Activated CD8-positive, alpha-beta memory T cell treated with anti-CD3 and anti-CD28 coated beads, Interleukin-2, amount 10 ng/mL, durations not matched to agents 7 days and 5 days (primary cell): ENCODE measurements at places on chromosomes 11 and 22. TPM values are rescaled to one million over a fixed set of nuclear protein-coding genes. Genes with fewer than 3 reads are reported as not detected.
A peak's percentile ranks its signal among the peaks of the same experiment; 100 is the strongest.

DNA sequence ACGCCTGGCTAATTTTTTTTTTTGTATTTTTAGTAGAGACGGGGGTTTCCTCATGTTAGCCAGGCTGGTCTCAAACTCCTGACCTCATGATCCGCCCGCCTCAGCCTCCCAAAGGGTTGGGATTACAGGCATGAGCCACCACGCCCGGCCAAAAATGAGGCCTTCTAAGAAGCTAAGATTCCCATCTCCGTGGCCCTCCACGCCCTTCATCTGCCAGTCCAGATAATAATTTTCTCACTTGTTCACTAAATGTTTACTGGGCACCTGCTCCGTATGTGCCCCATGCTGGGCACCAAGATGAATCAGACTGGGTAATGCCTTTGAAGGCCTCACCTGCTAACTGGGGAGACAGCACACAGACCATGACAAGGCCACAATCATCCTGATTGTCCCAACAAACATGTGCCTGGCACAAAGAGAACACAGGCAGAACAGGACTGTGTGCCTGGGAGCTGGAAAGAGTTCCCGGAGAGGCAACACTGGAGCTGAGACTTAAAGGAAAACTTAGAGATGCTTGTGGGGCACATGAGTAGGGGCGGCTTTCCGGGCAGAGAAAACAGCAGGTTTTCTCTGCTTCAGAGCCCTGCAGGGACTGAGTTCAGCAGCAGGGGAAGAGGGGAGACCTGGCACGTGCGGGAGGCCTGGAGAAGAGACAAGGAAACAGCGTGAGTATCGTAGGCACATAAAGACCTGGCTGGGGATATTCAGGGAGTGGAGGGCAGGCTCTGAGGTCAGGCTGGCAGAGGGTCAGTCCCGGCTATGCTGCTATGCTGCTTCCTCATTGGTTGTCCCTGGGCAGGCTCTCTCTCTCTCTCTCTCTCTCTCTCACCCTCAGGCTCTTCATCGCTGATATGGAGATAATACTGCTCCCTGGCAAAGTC is 2.4 kb downstream of the KIAA0930 start:
- no peak overlapping the region for H3K27ac ChIP-seq
- H3K4me1 ChIP-seq, result peaks cover 43% of the 10 kb centered on the region
- H3K27me3 ChIP-seq, result no peaks in the 10 kb centered on the region

GRCh38 chr11:127451861-127452260 is 451.3 kb upstream of the KIRREL3 start:
- no peaks in the 10 kb centered on the region for H3K36me3 ChIP-seq
- no peak overlapping the region for H3K27ac ChIP-seq
- H3K27me3 ChIP-seq, result no peaks in the 10 kb centered on the region

- no peak overlapping the region for H3K4me3 ChIP-seq
- H3K36me3 ChIP-seq, result no peaks in the 10 kb centered on the region
Measured at GRCh38 chr11:27266125-27266524, 96.9 kb downstream of the CCDC34 start.

- no peak for DNase-seq
- peaks cover 57% of the 10 kb centered on the region for H3K36me3 ChIP-seq
- H3K27me3 ChIP-seq, result no peaks in the 10 kb centered on the region
- no peak overlapping the region for H3K27ac ChIP-seq
- H3K4me3 ChIP-seq, result no peak overlapping the region
Measured at GRCh38 chr11:44191322-44192016, 96.0 kb downstream of the EXT2 start.

- H3K4me3 ChIP-seq, result peak overlapping the region; percentile 69
- peaks cover 46% of the 10 kb centered on the region for H3K4me1 ChIP-seq
- H3K27me3 ChIP-seq, result no peaks in the 10 kb centered on the region
- H3K36me3 ChIP-seq, result peaks cover 15% of the 10 kb centered on the region
Measured at GRCh38 chr11:126355926-126356897, 726 bp downstream of the ST3GAL4 start.

GRCh38 chr11:87405843-87406242 is 368.1 kb downstream of the TMEM135 start:
- no peak overlapping the region for H3K4me3 ChIP-seq
- peaks cover 2% of the 10 kb centered on the region for H3K27me3 ChIP-seq
- H3K4me1 ChIP-seq, result no peaks in the 10 kb centered on the region
- H3K36me3 ChIP-seq, result no peaks in the 10 kb centered on the region
- no peak overlapping the region for H3K27ac ChIP-seq

GRCh38 chr22:45428391-45429385 is 15.2 kb downstream of the RIBC2 start:
- no peak overlapping the region for H3K27ac ChIP-seq
- H3K4me3 ChIP-seq, result no peak overlapping the region
- H3K36me3 ChIP-seq, result peaks cover 10% of the 10 kb centered on the region
- DNase-seq, result no peak

- DNase-seq, result no peak
- H3K27me3 ChIP-seq, result peaks cover 5% of the 10 kb centered on the region
- H3K4me1 ChIP-seq, result peaks cover 5% of the 10 kb centered on the region
- no peak overlapping the region for H3K4me3 ChIP-seq
- no peak overlapping the region for H3K27ac ChIP-seq
Measured at GRCh38 chr11:27381238-27381666, 18.2 kb upstream of the CCDC34 start.

GRCh38 chr22:27501191-27501936 is 300.2 kb downstream of the MN1 start:
- no peak overlapping the region for H3K27ac ChIP-seq
- H3K4me1 ChIP-seq, result no peaks in the 10 kb centered on the region
- H3K36me3 ChIP-seq, result no peaks in the 10 kb centered on the region
- no peak for DNase-seq

LDHAL6A gene
- not detected for total RNA-seq

OR8D2 gene
- total RNA-seq, result not detected
